ENCODE measurements at places on chromosomes 1 and 21.

DNA sequence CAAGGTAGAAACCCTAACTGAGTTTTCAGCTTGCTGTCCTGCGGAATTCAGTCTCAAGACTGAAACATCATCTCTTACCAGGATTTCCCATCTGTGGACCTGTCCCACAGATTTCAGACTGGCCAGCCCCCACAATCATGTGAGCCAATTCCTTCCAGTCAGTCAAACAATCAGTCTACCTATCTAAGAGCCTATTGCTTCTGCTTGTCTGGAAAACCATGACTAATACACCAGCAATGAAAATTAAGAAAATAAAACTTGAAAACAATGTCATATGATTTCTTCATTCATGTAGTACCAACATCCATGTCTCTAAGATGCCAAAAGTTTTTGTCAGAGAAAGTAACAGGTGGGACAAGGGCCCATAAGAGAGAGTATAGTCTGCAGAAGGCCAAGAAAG, 57.6 kb upstream of the CRB1 start:
- DNase-seq, result no peak

DNA sequence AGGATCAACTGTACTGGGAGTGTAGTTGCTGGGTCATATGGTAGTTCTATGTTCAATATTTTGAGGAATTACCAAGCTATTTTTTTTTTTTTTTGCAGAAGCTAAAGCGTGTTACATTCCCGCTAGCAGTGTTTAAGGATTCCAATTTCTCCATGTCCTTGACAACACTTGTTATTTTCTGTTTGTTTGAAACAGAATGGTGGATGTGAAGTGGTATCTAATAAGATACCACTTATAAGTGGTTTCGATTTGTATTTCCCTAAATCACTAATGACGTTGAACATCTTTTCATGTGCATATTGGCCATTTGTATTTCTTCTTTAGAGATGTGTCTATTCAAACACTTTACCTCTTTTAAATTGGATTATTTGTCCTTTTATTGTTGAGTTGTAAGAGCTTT, 112.2 kb downstream of the DISP1 start:
- DNase-seq, result no peak

DNA sequence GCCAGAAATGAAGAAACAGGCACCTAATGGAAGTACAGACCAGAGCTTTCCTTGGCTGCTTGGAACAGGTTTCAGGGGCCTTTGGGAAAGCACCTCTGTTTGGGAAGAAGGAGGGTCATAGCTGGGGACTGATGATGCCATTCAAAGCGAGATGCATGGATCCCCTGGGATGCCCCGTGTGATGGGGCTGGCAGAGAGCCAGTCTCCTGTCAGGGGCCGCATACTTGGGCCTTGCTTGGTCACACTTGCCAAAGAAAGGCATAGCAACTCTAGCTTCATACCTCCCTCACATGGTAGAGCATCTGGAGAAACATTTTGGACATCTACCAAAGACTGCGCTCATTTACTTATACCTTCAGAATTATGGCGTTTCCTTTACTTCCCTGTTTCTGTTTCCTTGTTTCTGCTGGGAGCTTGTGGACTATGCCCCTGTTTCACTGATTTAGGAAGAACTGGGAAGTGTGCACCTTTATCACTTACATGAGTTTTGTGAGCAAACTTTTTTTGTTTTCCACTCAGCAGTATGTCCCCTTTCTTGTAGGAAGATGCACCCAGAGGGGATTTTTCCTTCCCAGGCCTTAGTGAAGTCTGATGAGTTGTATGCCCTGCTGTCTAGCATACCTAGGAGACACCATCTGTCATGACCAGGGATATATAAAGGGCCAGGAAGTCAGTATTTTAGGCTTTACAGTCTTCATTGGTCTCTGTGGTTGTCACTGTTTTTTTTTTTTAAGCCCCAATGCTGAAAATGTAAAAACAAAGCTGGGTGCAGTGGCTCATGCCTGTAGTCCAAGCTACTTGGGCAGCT, 19.8 kb upstream of the ST3GAL3 start:
- no peak for DNase-seq

DNA sequence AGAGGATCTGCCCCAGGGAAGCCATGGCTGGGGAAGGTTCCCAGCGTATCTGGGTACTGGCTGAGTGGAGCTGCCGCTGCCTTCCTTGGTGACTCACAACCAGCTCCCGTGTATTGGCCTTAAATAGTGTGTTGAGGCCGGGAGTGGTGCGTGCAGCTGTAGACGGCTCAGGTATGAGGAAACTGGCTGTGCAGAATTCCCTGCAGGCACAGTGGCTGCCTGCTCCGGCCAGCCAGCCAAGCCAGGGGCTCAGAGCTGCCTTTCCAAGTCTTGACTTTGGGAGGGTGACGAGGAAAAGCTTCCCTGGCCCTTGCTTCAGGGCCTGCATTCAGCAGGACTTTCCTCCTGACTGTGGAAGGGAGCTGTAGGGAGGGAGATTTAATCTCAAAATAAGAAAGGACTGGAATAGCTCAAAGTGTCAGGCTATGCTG, at the start of gene VTCN1:
Gene VTCN1 (minus strand): TSS at position 97 of the 431 bp plus-strand sequence. CDS start 72 bp downstream, at position 25.
- no peak for DNase-seq

DNA sequence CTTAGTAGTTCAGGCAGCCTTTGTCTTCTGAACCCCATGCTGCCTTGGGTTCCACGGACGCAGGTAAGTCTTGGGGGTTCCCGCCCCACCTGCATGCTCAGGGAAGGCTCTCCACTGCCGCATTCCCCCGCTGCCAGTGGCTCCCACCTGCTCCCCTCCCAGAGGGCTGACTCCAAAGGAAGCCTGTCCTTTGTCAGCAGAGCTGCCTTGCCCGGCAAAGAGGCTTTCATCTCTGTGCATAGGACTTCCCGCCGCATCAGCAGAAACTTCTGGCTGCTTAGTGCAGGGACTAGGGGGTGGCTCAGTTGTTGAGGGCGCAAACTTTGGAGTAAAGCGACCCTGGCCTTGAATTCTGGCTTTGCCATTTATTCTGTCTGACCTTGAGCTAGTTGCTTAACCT, 25.2 kb upstream of the ACTL8 start:
- no peak for DNase-seq

DNA sequence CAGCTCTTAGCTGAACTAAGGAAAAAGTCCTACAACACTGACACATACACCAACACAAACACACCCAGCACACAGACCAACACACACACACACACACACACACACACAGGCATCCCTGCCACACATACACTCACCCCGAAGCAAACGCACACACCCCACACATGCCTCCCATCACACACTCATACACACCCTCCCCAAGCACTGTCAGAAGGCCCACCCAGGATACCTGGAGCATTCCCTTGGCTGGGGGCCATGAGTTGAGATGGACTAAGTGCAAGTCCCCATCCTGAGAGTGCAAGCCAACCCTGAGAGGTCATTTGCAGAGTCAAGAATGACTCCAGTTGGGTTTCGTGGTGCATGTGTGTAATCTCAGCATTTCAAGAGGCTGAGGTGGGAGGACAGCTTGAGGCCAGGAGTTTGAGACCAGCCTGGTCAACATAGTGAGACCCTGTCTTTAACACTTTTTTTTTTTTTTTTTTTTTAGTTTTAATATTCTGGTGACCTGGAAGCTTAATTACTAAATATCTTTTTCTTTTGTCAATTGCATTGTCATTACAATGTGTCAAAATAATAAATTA, 117.3 kb downstream of the RHOU start:
- DNase-seq, result no peak

- no peak for DNase-seq
Observed at GRCh38 chr1:93864175-93864574, 14.8 kb downstream of the DNTTIP2 start.

DNA sequence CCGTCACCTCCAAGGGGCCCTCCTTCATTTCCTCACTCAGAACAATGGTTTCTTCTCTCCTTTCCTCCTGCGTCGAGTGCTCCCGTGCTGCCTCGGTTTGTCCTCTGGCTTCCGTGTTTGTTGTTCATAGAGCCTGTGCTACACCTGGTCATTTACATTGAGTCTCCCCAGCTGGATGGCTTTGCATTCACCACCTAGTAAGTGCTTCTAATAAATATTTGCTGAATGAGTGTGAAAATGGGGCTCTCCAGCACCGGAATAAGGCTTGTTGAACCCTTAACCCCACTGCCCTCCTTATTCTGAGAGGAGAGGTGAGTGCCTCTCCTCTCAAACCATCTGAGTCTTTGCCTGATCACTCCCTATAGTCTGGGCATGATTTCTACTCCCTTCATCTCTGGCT, 104.9 kb downstream of the CNIH3 start:
- DNase-seq, result no peak

- DNase-seq, result no peak
Observed at GRCh38 chr1:26305667-26306289, 658 bp downstream of the UBXN11 start.

GRCh38 chr1:81699234-81699633, 101.5 kb upstream of the ADGRL2 start:
- DNase-seq, result no peak

DNA sequence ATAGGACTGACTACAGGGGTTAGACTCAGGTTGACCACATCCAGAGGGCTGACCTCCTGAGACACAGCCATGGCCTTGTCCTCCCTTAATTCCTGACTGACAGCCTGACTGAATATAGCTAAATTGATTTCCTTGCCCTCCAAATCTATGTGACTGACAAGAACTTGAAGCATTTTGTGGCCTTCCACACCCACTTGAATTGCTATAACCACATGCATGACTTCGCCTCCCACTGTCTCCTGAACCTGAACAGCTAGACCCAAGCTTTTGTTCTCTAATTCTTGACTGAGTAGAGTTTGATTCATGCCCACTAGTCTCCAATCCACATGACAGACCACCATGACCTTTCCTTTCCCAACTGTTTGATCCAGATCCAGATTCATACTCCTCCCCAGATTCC, 3.1 kb downstream of the FLG2 start:
- no peak for DNase-seq

- no peak for DNase-seq
Observed at GRCh38 chr1:221620437-221621384, 121.2 kb downstream of the DUSP10 start.

- no peak for DNase-seq
Observed at GRCh38 chr1:156684227-156684782, 7.1 kb upstream of the NES start.

DNA sequence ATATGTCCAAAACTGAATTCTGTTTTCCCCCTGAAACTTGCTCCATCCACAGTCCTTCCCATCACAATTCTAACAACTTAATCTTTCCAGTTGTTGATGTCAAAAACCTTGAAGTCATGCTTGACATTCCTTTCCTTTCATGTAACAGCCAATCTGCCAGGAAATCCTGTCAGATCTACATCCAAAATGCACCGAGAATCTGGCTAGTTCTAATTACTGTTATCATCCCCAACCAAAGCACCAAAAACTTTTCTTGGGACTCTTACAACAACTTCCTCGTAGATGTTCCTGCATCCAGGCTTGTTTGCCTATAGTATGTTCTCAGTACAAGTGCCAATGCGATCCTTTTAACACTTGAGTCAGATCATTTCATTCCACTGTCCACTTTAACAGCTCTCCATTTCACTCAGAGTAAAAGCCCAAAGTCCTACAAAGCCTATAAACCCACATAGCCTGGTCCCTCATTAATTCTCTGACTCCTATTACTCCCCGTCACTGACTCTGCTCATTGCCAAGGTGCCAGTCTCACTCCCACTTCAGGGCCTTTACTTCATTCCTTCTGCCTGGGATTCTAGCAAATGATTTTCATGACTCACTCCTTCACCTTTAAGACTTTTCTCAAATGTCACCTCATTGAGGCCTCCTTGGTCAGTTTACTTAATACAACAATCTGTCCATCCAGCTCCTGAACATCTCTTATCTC, 493.2 kb upstream of the NFIA start:
- no peak for DNase-seq

DNA sequence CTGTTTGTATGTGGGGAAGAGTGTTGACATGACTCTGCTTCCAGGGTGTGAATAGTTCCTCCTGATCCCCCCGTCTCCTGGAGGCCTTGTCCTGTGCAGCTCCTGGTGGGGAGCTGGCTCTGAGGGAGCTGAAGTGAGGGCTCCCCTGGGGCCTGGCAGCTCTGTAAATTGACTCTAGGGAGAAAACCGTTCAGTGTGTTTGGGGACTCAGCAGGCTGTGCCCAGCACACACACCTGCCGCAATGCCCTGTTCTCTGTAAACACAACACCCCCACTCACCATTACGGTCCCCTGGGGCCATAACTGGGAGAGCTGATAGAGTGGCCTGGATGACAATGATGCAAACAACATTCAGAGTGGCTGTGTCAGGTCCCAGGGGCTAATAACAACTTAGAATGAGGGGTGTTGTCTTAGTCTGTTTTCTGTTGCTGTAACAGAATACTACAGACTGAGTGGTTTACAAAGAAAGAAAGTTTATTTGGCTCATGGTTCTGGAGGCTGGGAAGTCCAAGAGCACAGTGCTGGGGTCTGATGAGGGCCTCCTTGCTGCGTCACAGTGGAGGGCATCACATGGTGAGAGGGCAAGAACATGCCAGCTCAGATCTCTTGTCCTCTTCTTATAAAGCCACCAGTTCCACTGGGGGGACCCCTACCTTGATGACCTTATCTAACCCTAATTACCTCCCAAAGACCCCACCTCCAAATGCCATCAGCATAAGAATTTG, 15.3 kb downstream of the ADORA1 start:
- no peak for DNase-seq

DNA sequence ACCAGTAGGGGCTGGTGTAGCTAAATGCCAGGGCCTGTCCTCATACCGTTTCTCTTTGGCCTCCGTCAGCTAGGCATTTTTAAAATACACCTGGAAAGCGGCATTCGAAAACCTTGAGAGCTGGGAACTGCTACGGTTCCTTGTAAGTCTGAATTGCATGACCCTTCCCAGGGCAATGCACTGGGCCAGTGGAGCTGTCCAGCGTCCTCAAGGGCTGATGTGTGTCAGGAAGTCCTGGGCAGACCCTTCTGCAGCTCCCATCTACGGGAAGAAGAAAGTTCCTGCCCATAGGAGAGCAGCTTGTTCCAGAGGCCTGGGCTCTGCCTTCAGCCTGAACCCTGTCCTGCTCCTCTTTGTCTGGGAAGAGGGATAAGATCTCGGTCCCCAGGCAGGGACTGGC, 34.1 kb downstream of the UBASH3A start:
- no peak for DNase-seq

DNA sequence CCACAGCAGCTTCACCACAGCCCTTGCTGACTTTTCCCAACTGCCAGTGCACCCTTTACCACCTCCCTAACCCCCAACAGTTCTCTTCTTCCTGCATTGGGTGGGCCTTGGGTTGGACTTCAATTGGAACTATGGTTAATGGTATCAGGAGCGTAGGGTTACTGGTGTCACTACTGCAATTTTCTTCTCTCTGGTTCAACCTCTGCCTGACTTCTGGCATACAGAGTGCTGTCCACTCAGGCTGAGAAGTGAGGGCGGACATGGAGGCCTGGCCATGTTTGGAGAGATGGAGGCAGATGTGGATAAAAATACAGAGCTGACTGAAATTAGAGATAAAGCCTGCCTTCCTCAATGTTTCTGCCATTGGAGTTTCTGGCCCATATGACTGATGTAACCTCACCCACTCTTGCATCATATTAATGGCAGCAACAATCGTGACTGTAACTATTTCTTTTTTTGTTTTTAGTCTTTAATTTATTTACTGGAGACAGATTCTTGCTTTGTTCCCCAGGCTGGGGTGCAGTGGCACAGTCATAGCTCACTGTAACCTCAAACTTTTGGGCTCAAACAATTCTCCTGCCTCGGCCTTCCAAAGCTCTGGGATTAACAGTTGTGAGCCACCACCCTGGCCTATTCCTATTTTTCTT, 87.8 kb downstream of the NAV1 start:
- no peak for DNase-seq

- no peak for DNase-seq
Observed at GRCh38 chr1:22142315-22143064, 407 bp downstream of the WNT4 start.

All from right renal pelvis (tissue), 4 donors.